ENCODE measurements at places on chromosomes 3 and 15.

DNA sequence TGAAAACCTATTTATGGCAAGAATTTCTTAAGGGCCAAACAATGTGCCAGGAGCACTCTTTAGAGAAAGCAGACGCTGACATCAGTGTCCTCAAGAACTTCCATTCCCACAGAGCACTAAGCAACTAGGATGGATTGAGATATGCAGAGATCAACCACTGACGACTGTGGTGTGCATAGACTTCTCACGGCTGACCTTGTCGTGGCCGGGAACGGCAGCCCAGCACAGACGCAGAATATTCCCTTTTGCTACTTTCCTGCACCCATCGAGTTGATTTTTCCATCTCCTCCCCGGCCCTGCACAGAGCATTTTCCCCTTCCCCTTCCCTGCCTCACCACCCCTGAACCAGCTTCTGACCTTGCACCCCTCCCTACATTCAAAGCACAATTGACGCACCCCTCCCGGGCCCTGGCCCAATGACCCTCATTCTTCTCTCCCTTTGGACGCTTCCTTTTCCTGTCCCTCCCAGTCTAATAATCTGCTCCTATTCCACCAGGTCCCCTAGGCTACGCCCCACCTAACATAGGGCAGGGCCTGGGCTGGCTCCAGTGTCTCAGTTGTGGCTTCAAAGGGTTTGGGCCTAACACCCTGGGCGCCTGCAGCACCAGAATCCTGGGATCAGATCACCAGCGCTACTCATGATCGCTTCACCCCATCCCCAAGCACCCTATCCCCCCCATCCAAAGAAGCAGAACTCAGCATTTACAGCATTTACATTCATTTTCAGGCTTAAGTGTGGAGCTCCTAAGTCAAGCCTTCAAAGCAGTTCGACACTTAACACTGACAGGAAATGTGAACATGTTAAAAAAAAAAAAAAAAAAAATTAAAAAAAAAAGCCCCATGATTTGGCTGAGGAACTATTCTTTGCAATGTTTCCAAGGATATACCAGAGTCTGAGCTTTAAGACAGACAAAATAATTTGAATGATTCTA lies 151.2 kb downstream of the FOXP1 start:
- DNase-seq = no peak

GRCh38 chr3:120245386-120245785 lies 39.6 kb downstream of the GPR156 start:
- DNase-seq = no peak

- DNase-seq = no peak
These were observed 267.0 kb downstream of the PLCL2 start for GRCh38 chr3:17151598-17152373.

DNA sequence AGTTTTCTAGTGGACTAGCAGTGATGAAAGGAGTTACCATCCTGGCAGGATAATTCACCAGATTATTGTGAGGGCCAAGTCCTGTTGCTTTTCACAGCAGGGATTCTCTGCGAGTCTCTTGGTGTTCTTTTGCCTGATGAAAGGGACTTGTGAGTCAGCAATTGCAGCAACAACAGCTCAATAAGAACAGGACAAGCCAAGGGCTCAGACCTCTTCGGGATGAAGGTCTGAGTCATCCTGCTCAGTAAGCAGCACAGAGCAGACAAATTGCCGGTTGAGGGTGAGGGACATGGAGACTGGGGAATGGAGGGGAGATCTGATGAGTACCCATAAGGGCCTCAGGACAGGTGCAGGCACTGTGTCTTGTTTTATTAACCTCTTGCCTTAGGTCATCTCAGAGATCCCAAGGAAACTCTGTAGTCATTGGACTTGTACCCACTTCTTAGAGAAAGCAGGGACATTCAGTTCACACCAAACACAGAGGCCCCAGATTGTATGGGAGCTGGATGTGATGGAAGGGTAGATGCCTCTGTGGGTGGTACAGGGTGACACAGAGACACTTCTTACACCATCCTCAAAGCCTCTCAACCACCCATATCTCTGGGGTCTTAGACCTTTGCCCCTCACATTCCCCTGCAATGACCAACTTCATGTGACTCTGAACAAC lies 173.8 kb upstream of the TLE3 start:
- DNase-seq = no peak

GRCh38 chr3:150239766-150240165 lies 168.3 kb upstream of the TSC22D2 start:
- no peak for DNase-seq

DNA sequence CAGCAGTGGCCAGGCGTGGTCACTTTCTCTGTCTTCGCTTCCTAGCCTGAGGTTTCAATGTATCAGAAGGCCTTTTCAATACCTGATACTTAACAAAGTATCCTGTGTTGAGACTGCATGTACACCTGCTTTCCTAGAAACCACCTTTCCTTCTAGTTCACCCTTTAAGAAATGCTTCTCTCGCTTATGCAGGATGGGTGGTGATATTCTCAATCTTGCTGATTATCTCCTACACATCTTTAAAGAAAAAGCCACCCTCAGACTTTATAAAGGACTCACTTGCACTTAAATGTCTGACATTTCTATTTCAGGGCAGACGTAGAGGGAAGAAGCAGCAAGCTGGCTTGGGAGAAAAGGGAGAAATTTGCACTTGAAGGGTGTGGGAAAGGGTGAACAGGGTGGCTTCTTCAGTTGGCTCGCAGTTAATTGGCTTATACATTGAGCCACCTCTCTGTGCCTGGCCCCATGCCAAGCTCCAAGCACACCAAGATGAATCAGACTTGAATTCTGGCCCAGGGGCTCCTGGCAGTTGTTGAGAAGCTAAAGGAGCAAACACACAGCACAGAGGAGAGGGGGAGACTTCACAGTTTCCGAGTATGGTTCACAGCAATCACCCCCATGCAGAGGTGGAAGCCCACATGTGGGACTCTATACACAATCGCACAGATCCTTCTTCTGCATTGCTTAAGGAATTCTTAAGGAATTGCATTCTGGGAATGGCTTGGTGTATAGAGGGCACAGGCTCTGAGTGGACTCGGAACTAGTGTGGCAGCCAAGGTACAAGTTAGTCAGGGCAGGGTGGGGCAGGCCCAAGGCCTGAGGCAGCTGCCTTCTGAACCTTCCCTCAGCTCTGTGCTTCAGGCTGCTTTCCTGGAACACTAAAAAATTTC lies 1.3 kb downstream of the ARL6IP5 start:
- DNase-seq = no peak

GRCh38 chr15:99306694-99307338 lies 55.5 kb downstream of the LRRC28 start:
- no peak for DNase-seq

- DNase-seq = no peak
These were observed 58.1 kb downstream of the RSRC1 start for GRCh38 chr3:158167737-158168557.

DNA sequence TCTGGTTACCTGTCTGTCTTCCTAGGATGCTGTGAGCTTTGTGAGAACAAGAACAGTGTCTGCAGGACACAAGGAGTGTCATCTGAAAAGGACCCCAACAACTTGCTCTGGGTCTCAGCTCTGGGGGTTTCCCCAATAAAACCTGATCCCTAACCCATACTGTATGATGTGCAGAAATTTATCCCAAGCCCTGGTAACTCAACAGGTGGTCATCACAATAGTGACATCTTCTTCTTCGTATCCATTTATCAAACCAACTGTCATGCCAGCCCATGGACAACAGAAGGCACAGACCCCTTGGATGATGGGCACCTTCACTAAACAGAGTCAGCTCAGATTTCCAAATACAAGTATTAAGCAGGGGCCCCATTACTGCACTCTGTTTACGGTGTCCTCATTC lies 127.5 kb downstream of the UACA start:
- no peak for DNase-seq

GRCh38 chr15:66830823-66831222 lies 128.8 kb downstream of the SMAD6 start:
- no peak for DNase-seq

- no peak for DNase-seq
These were observed 22.3 kb downstream of the GNB4 start for GRCh38 chr3:179428876-179429548.

DNA sequence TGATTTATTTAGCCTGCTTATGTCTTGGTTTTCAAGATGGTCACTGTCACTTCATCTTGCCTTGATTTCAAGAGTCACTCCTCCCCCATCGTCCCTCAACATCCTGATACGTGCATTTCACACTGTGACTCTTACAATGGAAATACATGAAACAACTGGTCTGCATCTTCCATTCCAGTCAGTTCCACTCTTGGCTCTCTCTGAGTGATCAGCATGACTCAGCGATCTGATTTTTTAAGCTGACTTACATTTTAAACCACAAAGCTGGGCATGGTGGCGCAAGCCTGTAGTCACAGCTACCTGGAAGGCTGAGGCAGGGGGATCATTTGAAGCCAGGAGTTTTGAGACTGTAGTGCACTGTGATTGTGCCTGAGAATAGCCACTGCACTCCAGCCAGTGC lies 271.2 kb upstream of the ROPN1 start:
- DNase-seq = no peak

DNA sequence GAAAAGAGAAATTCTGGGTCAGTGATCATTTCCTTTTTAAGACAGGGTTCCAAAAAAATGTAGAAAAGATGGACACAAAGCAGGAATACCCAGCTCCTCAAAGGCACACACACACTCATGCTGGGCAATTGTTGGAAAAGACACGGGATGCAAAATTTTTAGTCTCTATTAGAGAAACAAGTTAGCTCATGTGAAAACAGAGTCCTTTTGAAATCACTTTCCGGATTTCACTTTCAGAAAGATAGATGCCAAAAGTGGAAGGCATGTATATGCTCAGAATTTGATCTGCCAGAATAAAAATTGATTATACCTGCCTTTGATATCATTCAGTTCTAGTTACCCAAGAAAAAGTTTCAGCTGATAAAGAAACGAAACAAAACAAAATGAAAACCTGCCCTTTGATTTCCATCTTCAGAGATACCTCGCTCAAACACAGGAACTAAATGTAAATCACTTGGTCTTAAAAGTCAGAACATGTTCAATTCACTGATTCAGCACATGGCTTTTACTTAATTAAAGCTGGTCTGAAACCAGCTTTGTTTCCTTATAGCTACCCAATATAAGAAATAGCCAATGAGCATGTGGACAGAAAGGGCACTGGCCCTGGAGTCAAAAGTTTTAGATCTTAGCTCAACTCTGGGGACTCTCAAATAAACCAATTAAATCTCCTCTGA lies 52.8 kb downstream of the PLD1 start:
- no peak for DNase-seq

- no peak for DNase-seq
These were observed 668.4 kb downstream of the MECOM start for GRCh38 chr3:168995129-168995528.

DNA sequence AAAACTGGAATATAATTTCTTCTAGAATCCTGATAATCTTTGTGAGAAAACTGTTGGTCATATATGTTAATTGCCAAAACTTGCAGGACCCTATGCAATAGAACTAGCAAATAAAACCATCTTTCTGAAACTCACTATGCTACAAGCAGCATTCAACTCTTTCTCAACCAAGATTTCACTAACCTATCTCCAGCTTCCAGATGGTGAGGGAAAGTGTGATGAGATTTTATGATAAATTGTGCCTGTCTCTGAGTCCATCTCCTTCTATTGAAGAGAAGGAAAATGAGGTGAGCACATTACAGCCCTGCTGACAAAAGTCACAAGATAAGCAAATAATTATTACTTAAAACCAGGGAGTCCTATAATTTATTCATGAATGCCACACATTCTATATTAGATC lies 44.1 kb upstream of the UBE2Q2 start:
- DNase-seq = no peak

All from H1 (cell line).